ENCODE measurements at places on chromosomes 1 and 21.

DNA sequence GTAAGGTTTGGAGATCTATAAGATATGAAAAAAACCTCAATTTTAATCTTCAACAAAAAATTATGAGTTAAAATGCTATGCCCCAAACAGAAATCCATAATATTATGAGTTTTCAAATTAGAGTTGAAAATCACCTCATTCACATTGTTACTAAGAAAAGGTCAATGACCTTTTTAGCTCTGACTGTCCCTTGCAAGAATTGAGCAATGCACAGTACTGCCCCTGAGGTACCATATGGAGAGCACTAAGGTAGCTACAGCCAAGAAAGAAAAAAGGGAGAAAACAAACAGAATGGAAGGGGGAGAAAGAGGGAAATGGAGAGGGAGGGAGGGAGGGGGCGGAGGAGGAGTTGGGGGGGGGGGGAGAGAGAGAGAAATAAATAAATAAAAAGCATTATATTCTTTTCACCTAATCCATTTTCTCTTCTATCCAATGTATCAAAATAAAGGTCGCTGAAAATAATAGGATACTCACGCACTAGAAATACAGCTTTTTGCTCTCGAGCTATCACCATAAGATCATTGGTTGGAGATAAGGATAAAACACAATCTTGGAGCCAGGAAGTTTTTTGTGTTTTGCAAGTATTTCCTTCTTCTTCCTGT is 58.8 kb downstream of the RAB3GAP2 start:
- no peak for DNase-seq

- DNase-seq, result peak; percentile 97
Measured at GRCh38 chr1:37434292-37435225, 39.8 kb upstream of the ZC3H12A start.

- DNase-seq, result no peak
Measured at GRCh38 chr21:31623664-31624063, 35.8 kb upstream of the SOD1 start.

- no peak for DNase-seq
Measured at GRCh38 chr1:43294761-43295160, 6.0 kb upstream of the TIE1 start.

DNA sequence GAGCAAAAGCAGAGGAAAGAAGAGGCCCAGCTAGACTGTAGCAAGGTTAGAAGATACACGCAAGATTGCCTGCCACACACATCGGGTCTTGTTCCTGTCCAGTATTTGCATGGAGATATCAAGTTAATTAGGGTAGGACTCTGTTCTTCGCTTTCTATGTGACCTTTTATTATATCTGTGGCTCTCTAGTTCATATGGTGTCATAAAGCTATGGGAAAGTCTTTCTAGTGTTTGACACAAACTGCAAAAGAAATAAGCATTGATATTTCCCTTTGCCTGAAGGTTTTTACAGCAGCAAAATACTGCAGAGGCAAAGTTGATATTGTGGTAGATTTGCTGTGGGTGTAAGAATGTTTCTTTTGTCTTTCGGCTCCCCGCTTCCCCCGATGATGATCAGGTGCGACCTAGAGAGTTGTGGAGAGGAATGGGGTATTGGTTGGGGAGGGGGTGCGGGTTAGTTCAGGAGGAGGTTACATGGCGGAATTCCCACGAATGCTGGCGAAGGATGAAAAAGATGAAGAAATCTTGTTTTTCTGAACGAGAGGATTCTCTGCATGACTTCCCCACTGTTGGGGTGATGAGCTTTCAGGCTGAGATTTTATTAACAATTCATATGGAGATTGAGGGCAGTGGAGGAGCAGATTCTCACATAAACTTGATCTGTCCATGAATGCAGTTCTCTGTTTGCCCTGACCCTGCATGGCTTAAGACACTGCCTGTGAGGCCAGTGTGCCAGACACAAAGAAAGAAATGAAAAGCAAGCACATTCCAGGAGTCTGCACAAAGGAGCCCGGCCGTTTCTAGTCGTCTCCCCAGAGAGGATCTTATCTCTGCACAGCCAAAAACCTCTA is 550.2 kb downstream of the USP25 start:
- no peak for DNase-seq

- no peak for DNase-seq
Measured at GRCh38 chr1:21198929-21199328, 22.2 kb upstream of the EIF4G3 start.

Measured in posterior cingulate gyrus (tissue), 11 donors.